Right ventricle myocardium inferior (tissue), 1 donor: ENCODE measurements at places on chromosomes 7 and 10.

DNA sequence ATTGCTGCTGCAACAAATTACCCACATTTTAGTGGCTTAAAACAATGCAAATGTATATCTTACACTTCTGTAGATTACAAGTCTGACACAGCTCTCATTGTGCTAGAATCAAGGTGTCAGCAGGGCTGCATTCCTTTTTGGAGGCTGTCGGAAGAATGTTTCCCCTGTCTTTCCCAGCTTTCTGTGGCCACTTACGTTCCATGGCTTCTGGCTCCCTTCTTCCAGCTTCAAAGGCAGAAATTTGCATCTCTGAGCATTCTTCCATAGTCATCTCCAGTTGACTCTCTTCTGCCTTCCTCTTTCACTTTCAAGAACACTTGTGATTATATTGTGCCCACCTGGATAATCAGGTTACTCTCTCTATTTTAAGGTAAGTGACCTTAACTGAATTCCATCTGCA, 125.3 kb downstream of the GPR158 start:
- DNase-seq = no peak

DNA sequence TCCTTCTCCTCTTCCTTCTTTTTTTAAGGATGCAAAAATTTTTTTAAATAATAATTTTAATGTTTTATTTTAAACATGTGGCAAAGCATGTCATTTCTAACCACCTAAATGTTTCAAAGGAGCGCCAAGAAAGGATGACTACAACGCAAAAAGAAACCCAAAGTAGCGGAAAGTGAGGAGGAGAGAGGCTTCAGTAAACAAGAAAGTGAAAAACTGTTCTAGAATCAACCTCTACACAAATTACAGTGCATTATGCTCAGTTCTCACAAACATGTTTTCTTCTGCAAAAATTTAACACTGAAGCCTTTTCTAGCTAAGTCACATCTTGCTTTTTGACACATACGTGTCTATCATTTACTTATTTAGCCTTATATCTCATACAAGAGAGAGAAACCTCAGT, 948.6 kb downstream of the GATA3 start:
- DNase-seq = no peak

- no peak for DNase-seq
Observed at GRCh38 chr10:61627266-61627665, 35.5 kb upstream of the CABCOCO1 start.

DNA sequence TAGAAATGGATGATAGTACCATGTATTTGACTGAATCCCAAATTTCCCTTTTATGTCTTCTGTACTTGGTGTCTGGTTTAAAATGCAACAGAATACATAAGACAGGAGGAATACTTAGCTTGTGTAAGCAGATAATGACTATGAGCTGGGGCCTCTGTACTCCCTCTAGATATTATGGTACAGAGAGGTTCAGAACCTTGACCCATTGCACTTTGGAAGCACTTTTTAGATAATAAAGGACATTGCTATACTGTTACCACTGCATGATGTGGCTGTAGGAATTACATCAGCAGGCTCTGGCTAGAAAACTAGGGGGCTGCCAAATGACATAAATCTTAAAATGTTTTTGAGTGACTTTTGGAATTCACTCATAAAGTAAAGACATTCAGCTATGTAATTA, 526.6 kb downstream of the SORCS1 start:
- DNase-seq = no peak

GRCh38 chr7:107615910-107616680, 36.0 kb downstream of the BCAP29 start:
- no peak for DNase-seq
